ENCODE measurements at places on chromosomes 4 and X. TPM values are rescaled to one million over a fixed set of nuclear protein-coding genes. Genes with fewer than 3 reads are reported as not detected.

CCNG2 gene
- total RNA-seq = 7.0 TPM

HSD17B13 gene
- total RNA-seq = 0.72 TPM

SPATA18 gene
- total RNA-seq = not detected

BEX2 gene
- 19.2 TPM for total RNA-seq

KDR gene
- total RNA-seq = 0.72 TPM

FGFBP2 gene
- 2.3 TPM for total RNA-seq

HMX1 gene
- total RNA-seq = not detected

SUPT20HL2 gene
- not detected for total RNA-seq

NRK gene
- total RNA-seq = not detected

PAGE1 gene
- total RNA-seq = 7.5 TPM

MAMLD1 gene
- total RNA-seq = 0.40 TPM

RGN gene
- 0.19 TPM for total RNA-seq

SSX2B gene
- 24.9 TPM for total RNA-seq

TMPRSS11D gene
- total RNA-seq = 0.05 TPM

RNF150 gene
- 1.7 TPM for total RNA-seq

ODAPH gene
- not detected for total RNA-seq

EGF gene
- 0.57 TPM for total RNA-seq

TENM3 gene
- 39.3 TPM for total RNA-seq

UBQLN2 gene
- 5.4 TPM for total RNA-seq

SETD7 gene
- 26.4 TPM for total RNA-seq

SYAP1 gene
- 51.4 TPM for total RNA-seq

ARHGAP36 gene
- total RNA-seq = not detected

P2RY8 gene
- total RNA-seq = not detected

XK gene
- 0.08 TPM for total RNA-seq

SSX3 gene
- not detected for total RNA-seq

EVC2 gene
- not detected for total RNA-seq

GABRQ gene
- total RNA-seq = not detected

GAGE12H gene
- total RNA-seq = not detected

ARHGAP6 gene
- 0.49 TPM for total RNA-seq

PLXNB3 gene
- total RNA-seq = 33.5 TPM

BEND2 gene
- not detected for total RNA-seq

TRO gene
- 3.3 TPM for total RNA-seq

SH3D19 gene
- 11.5 TPM for total RNA-seq

SLC4A4 gene
- 0.88 TPM for total RNA-seq

ZNF630 gene
- 0.38 TPM for total RNA-seq

PNMA6F gene
- total RNA-seq = not detected

BST1 gene
- total RNA-seq = 14.3 TPM

DNAAF6 gene
- total RNA-seq = not detected

OTC gene
- not detected for total RNA-seq

ASB12 gene
- total RNA-seq = not detected

TRIM75 gene
- total RNA-seq = not detected

PABPC5 gene
- total RNA-seq = 1.2 TPM

ADAM29 gene
- not detected for total RNA-seq

SLC25A6 gene
- total RNA-seq = 216 TPM

SSX4B gene
- 0.53 TPM for total RNA-seq

UCHL1 gene
- total RNA-seq = not detected

DUSP21 gene
- not detected for total RNA-seq

SHOX gene
- not detected for total RNA-seq

All from A375 (cell line).